ENCODE measurements at places on chromosomes 1 and 21. TPM values are rescaled to one million over a fixed set of nuclear protein-coding genes. Genes with fewer than 3 reads are reported as not detected.
A peak's percentile ranks its signal among the peaks of the same experiment; 100 is the strongest.

- DNase-seq, result peak; percentile 82
Measured at GRCh38 chr1:54944610-54945392, 35.6 kb upstream of the TMEM61 start.

DNA sequence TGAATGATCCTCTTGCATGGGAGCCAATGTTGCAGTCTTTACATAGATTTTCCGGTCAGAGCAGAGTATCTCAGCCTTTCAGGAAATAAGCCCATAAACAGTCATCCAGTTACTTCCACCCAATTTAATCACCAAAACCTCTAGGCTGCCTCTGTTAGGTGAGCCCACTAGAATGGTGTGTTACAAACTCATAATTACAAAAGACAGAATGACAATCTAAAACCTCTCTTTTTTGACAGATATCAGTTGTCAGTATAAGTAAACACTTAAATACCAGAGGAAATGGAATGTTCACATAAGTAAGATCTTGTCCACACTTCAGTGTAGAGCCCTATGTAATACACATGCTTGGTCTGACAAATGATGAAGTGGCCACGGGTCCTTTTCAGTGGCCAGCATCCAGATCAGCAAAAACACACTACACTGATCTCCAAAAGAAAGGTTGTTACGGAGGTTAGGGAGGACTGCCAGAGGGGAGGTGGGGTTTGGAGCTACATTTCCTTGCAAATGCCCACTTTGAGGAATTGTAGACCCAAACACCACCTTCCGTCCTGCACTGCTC, 71.3 kb upstream of the FBXO28 start:
- DNase-seq, result no peak

DNA sequence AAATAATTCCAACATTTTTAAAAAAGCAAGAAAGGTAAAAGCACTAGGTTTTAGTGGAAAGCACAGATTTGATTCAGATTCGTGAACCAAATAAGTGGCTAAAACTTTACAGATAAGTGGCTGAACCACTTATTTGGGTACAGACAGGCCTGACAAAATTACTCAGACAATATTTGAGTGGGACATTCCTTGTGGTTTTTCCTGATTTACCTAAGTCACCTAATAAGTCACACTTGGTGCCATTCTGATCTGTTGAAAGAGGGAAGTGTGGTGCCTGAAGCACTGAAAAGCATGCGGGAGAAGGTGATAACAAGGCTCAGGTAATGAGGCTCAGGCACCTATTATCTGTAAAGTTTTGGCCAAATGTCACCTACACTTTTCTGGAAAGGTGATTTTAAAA, 81.6 kb upstream of the CD55 start:
- peak; percentile 94 for DNase-seq

GRCh38 chr1:209749670-209750323, 6.1 kb upstream of the TRAF3IP3 start:
- DNase-seq, result no peak

DNA sequence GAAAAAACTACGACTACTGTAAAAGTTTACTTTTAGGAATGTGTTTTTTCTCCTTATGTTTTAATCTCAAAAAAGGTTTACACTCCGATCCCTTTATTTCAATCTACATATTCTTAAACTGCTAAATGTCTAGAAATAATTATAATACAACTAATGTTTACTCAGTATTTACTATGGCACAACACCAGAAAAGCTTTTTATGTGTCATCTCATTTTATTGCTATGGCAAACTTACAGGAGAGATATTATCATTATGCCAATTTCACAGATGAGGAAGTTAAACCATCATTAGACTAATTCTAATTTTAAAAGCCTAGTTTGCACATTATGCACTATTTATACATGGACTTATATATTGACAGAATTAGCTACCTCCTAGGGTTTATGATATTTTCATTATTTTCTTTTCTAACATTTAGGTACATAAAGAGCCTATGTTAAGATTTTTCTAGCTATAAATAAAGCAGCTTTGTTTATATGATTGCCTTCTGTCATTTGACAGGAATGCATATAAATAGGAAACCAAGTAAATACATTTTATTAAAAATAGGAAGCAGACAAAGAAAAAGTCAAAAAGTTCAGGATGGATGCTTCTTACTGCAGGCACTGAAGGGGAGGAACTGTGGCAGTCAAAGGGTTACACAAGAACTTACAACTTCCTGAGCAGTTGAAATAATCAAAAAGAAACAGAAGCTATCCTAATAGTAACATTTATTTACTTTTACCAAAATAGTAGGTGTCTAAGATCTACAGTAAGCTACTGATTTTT, 442.4 kb downstream of the LTN1 start:
- DNase-seq, result no peak

DNA sequence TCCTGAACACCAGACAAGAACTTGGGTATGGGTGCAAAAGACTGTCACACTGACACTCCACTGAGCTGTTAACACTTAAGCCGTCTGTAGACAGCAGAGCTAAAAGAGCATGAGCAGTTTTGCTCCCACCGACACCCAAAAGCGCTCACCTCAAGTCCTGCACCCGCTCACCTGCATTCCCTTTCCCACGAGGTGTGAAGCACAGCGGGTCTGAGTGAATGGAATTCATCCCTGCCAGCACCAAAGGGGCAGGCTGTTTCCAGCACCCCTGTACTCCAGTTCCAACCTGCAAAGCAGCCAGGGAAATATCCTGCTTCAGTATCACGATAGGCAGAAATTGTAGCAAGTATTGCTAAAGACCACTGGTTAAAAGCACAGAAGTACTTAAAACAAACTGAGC, 28.8 kb downstream of the KRTAP21-3 start:
- DNase-seq, result no peak

GRCh38 chr1:65791801-65792668, 660 bp upstream of the PDE4B start:
- DNase-seq, result no peak

DNA sequence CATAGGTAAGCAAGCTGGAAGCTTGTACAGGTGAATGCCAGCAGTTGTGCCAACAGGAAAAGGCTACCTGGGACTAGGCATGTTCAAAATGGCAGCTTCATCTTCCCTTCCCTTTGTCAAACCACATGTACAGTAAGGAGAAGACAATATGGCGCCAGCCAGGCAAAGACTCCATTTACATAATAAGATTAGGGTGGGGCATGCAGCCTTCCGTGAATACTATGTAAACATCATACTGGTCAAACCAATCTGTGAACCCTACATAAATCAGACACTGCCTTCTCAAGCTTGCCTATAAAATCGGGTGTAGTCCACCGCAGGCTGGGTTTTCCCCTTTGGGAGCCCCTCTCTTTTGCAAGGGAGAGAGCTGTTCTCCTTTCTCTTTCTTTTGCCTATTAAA, 24.6 kb downstream of the ATF3 start:
- no peak for DNase-seq

GRCh38 chr1:12059226-12059625, 3.9 kb upstream of the TNFRSF8 start:
- DNase-seq, result no peak

- DNase-seq, result no peak
Measured at GRCh38 chr1:235408503-235408960, 41.3 kb downstream of the TBCE start.

DNA sequence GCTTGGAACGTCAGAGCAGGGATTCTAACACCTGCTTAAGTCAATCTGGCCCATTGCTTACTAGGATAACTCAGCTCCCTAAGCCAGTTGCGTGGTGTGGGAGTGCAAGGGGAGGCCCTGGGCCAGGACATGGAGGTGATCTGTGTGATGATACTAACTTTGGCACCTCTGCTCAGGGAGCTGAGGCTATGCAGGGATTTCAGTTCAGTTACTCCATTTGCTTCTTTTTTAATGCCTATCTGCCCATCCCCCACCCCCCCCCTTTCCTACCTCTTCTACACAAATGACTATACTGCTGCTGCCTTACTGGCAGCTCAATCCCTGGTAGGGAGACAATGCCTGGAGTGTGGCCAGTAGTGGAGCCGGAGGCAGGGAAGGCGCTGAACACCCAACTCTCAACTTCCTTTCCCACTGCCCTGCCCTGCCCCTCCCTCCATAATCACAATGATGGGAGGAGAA, 19.5 kb downstream of the INKA2 start:
- DNase-seq, result peak; percentile 21

DNA sequence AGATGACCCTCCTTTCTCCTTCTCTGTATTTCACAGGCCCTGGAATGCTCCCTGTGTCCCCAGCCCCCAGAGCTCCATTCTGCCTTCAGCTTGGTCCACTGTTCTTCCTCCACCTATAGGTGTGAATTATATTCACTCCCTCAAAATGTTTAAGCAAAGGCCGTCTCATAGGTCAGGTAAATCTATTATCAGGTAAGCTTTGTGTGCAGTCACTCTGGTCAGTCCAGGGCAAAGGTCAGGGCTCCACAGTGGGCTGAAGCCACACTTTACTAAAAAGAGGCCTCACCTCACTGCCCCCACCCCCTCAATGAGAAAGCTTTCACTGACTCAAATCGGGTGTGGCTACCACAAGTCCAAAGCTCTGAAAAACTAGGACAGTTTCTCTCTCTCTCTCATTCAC, 65.9 kb downstream of the DNTTIP2 start:
- DNase-seq, result peak; percentile 62

DNA sequence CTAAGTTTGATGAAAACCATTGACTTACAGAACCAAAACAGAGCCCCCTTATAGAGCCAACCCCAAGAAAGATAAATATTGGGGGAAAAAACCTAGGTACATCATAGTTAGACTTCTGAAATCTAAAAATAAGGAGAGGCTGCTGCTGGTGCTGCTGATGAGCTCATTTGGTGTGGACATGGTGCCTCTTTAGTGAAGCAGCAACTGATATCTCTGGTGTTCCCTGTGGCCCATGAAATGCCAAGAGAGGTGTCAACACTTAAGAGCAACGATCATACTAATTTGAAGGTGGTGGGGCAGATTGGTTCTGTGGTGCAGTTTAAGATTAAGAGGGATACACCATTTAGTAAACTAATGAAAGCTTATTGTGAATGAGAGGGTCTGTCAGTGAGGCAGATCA, 35.9 kb downstream of the ST3GAL3 start:
- DNase-seq, result no peak

GRCh38 chr1:244083383-244083943, 32.4 kb downstream of the ZBTB18 start:
- no peak for DNase-seq

DNA sequence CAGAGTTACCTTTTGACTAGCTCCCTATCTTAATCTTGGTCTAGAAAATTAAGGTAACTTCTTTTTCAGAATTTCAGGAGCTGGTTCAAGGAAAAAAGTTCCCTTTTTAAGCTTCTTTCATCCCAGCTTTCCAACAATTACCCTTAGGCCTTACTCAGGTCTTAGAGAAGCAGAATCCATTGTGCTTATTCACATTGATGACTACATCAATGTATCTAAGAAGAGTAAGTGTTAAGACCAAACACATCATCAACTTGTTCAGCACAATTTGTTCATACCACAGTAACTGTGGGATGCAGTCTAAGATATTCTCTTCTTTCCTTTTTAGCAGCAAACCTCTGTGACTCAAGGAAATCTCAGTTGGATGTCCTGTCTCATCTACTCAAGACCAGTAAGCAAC, 4.1 kb downstream of the MRPL9 start:
- DNase-seq, result peak; percentile 59

- peak; percentile 59 for DNase-seq
Measured at GRCh38 chr21:17612023-17612564, 607 bp downstream of the BTG3 start.

GRCh38 chr1:189939967-189940366, 537.7 kb downstream of the BRINP3 start:
- DNase-seq, result peak; percentile 2

- peak; percentile 87 for DNase-seq
Measured at GRCh38 chr1:167819849-167820683, 93.9 kb downstream of the ADCY10 start.

DNA sequence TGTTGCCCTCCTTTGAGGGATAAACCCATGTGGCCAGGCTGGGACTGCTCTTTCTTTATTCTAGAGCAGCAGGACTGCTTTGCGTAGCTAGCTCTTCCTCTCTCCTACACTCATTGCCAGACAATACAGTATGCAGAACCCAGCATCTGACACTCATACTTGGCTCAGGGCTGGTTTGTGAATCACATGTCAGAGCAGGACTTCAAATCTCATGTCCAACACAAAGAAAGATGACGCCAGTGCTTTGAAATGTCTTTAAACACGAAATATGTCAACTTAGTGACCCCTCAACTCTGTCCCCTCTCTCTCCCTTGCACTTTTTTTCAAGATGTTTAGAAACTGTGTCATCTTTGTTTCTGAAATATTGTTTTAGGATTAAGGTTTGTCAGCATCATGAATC, 135.0 kb downstream of the TGFB2 start:
- peak; percentile 94 for DNase-seq

GRCh38 chr1:179807291-179807690, 64.2 kb downstream of the FAM163A start:
- DNase-seq, result no peak

DNA sequence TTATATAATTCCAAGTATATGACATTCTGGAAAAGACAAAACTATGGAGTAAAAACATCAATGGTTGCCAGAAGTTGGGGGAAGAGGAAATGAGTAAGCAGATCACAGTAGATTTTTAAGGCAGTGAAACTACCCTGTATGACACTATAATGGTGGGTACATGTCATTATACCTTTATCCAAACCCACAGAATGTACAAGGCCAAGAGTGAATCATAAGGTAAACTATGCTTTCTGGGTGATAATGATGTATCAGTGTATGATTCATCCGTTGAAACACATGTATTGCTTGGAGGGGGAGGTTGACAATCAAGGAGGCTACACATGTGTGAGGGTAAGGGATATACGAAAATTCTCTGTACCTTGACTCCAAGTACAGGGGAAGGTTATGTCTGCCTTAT, 862.7 kb downstream of the PLA2G4A start:
- DNase-seq, result peak; percentile 99

- DNase-seq, result no peak
Measured at GRCh38 chr1:204342310-204342709, 17.4 kb downstream of the PLEKHA6 start.

GRCh38 chr21:35195232-35195631, 146.1 kb upstream of the RUNX1 start:
- DNase-seq, result peak; percentile 70

MPL gene
- not detected for total RNA-seq

SZT2 gene
- total RNA-seq, result 16.5 TPM

CELA3A gene
- total RNA-seq, result not detected

LCE3D gene
- 0.38 TPM for total RNA-seq

S100A5 gene
- not detected for total RNA-seq

TESK2 gene
- total RNA-seq, result 1.6 TPM

SORT1 gene
- 31.1 TPM for total RNA-seq

GNG12 gene
- total RNA-seq, result 88.3 TPM
